ENCODE measurements at places on chromosomes 5 and 9. TPM values are rescaled to one million over a fixed set of nuclear protein-coding genes. Genes with fewer than 3 reads are reported as not detected.
A peak's percentile ranks its signal among the peaks of the same experiment; 100 is the strongest.

GRCh38 chr5:115842089-115842935 lies 577 bp downstream of the AP3S1 start:
- no peak for DNase-seq

DNA sequence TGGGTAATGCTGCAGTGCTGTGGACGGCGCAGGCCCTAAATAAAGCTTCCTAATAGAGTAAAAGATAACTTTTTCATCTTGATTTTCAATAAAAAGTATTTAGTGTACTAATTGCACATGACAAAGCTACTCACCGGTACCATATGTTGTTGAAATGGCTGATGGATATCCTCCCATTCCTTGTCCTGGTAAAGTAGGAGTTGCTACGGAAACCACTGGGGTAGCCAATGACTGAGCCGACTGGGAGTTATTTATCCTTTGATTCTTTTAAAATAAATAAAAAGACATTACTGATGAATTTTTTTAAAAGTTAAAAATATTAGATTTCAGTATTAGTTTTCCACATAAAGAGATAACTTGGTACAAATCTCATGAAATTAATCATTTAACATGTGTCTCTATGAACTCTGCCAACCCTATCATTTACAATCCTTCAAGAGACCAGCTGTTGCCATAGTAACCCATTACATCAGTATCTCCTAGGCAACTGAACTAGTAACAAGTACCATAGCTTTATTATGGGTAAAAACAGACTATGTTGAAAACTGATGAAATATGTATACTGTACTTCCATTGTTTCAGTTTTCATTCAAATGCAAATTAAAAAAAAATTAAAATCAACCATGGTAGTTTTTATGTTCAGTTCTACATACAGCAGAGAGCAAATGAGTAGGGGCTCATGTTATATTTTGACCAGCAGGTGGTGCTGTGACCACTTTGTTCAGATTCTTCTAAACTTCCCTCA lies 153.7 kb downstream of the MEF2C start:
- peak; percentile 26 for DNase-seq

Gene PCDHB16
- 0.32 TPM for polyA plus RNA-seq

Gene CEL
- polyA plus RNA-seq: 0.49 TPM

Gene CCL27
- 0.12 TPM for polyA plus RNA-seq
